Natural killer cell treated with Interleukin-12 subunit alpha and Interleukin-12 subunit beta and Interleukin-15 and Interleukin-18, amount 100 ng/mL, for 72 hours (primary cell): ENCODE measurements at places on chromosomes 5 and 9.

DNA sequence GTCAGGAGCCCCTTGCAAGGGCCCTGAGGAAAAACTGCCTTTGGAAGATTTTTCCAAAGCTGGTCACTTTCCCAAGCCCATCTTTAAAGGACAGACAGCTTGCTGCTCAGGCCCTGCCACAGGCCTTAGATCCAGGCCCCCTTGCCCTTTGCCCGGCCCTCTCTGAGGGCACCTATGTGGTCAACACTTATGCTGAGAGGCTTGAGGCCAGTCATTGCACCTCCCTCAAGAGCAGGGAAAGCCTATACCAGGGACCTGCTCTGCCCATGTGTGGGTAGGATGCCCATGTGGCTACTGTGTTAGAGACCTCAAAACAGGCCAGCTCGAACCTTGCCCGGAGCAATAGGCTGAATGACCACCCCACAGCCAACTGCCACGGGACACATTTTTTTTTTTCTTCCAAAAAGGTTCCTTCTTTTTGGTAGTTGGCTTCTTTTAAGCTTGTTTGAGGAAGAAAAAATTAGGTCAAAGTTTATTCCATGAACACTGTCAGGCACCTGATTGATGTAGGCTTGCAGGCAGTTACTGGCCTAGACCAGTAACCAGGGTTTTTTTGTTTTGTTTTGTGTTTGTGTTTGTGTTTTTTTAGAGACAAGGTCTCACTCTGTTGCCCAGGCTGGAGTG is 3.8 kb downstream of the TCF7 start:
- H3K36me3 ChIP-seq, result no peaks in the 10 kb centered on the region
- H3K4me3 ChIP-seq, result no peak overlapping the region
- H3K4me1 ChIP-seq, result peaks cover 43% of the 10 kb centered on the region
- H3K27ac ChIP-seq, result no peak overlapping the region
- no peak for DNase-seq

DNA sequence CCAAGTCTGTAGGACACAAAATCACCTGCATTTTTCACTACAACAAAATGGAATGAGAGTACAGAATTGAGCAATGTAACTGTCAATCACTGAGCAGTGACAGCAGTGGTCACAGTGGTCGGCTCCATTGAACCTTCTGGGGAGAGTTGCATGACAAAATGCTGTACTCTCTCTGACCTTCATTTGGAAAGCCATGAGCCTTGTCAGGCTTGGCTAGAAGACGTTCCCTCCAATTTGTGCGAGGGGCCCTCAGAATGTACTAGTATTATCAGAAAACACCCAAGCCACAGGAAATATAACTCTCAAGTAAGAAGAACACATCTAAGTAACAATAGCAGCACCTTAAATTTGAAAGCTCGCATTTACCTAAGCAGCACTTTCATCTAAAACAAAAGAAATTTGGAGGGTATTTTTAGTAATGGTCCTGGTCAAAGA is 425.6 kb upstream of the MEF2C start:
- H3K27ac ChIP-seq, result no peak overlapping the region
- no peak overlapping the region for H3K4me3 ChIP-seq
- no peaks in the 10 kb centered on the region for H3K36me3 ChIP-seq
- H3K27me3 ChIP-seq, result no peaks in the 10 kb centered on the region
- no peak for DNase-seq

GRCh38 chr9:38294220-38294960 is 98.1 kb upstream of the ALDH1B1 start:
- H3K27ac ChIP-seq, result no peak overlapping the region
- H3K36me3 ChIP-seq, result no peaks in the 10 kb centered on the region
- no peak for DNase-seq
- no peak overlapping the region for H3K4me3 ChIP-seq
- no peaks in the 10 kb centered on the region for H3K4me1 ChIP-seq
- peaks cover 7% of the 10 kb centered on the region for H3K27me3 ChIP-seq

DNA sequence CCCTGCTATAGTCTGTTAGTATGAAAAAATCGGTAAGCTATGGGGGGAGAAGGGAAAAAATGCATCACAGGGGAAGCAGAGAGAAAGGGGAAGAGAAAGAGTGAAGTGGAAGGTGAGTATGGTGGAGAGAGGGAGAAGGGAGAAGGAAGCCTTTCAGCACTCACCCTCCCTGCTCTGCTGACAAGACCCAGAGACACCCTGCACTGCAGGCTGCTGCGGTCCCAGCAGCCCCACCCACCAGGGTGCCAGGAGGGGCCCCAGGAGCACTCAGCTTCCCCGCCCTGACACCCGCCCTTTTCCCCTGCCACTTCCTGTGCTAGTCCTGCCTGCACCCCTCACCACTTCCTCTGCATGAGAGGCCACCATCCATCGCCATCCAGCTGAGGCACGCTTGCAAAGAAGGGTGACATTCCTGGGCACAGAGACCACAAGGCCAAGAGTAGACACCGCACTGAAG is 12.7 kb downstream of the STK10 start:
- peak overlapping the region; percentile 97 for H3K27ac ChIP-seq
- no peaks in the 10 kb centered on the region for H3K27me3 ChIP-seq
- peak; percentile 94 for DNase-seq
- H3K4me3 ChIP-seq, result peak overlapping the region; percentile 90
